NCI-H2081 treated with DMSO at 0.1 percent for 48 hours (cell line): ENCODE measurements at places on chromosomes 2 and 18.

GRCh38 chr2:217491271-217491670, 511.5 kb downstream of the TNS1 start:
- DNase-seq, result no peak

DNA sequence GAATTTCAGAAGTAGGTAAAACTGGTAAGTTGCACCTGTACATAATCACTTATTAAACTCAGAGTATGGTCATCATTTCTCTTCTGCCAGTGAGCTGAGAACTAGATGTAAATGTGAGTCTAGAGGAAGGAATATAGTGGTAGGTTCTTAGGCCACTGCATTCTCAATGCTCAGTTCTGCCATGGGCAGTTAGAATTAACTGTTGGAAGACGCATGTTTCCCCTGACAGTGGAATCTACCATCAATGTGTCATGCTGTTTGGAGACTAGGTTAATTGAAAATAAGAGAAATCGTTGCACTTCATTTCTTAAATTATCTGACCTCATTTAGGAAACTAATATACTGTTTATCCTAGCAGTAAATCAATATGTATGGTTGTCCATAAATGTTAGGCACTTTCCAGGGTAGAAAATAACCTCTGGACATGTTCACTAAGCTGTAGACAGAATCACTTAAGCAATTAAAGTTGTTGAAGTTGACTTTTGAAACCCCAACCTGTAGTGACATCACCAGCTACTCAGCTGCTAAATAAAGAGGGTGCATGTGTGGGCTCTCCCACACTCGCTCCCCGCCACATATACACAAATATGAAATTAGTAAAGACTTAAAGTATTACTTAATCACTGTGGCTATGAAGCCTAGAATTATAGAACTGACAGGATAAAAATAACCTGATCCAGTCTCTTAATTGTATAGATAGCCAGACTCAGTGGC, 91.5 kb upstream of the NOSTRIN start:
- no peak for DNase-seq

GRCh38 chr2:77008853-77009252, 513.3 kb downstream of the LRRTM4 start:
- DNase-seq, result no peak

DNA sequence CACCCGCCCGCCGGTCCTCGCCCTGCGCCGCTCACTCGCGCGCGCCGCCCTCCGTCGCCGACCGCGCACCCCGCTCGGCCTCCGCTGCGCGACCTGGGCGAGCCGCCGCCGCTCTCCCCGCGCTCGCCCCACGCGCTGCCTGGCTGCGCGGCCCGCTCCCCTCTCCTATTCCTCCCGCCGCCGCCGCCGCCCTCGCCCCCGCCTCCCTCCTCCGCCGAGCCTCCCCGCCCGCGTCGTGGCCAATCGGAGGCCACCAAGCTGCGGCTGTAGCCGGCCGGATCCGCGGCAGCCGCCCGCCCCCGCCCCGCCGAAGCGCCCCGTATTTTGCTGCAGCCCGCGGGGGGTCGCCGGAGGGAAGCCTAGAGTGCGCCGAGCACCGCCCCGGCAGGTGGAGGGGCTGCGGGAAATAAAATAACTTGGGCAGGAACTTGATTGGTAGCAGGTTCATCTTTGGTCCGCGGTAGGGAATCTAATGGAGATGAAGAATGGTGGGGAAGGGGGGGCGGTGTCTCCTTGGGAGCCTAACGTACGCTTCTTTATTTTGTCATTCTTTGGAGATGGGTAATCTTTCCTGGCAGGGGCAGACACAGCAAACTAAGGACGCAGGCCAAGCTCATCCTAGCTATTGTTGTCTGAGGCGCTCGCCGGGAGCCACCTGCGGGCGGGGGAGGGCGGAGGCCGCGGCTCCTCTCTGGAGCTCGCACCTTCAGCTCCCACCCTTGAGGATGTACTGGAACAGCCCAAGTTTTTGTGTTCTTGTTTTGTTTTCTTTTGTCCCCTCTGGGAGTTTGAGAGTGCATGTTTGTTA, 1.1 kb upstream of the CDH2 start:
- DNase-seq, result peak; percentile 18

DNA sequence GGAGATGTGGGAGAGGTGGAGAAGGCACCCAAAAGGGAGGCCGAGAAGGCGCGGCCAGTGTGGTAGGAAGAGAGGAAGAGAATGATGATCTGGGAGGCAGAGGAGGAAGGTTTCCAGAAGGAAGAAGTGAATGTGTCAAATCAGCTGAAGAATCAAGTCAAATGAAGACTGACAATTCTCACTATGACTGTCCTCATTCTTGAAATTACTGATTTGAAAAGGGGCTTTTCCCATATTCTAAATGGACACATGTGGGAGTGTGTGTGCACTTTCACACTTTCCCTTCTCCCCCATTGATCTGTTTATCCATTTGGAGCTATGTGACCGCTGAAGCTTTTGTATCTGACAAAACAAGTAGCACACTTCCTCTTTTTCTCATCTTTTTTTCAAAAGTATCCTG, 6.1 kb downstream of the AFF3 start:
- no peak for DNase-seq

DNA sequence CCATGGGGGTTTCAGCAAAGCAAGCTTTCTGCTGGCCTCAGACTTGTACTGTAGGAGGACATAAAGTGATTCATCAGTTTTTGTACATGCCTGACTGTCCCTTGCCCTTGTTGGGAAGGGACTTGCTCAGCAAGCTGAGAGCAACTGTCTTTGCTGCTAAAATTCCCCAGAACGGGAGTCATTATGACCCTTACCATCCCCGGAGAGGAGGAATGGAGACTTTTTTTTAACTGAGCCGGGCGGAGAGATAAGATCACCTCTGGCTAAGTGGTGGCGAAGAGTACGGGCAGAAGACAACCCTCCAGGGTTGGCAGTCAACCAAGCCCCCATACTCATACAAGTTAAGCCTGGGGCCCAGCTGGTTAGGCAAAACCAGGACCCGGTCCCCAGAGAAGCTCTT, 20.4 kb upstream of the NAGK start:
- DNase-seq, result no peak

GRCh38 chr2:172885996-172886395, 150.4 kb downstream of the RAPGEF4 start:
- DNase-seq, result no peak

GRCh38 chr18:44798433-44799048, 117.9 kb downstream of the SETBP1 start:
- DNase-seq, result no peak

DNA sequence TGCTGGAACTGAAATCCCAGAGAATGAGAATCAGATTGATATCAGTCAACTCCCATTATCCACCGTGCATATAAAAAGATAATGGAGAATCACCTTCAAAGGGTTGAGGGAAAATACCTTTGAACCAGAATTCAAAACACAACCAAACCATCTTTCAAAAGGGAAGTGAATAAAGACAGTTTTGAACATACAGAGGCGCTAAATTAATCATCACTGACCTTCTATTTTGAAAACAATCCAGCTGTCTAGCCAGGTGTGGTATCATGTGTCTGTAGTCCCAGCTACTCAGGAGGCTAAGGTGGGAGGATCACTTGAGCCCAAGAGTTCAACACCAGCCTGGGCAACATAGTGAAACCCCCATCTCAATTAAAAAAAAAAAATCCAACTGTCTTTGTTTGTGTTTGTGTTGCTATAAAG, 63.6 kb downstream of the TRABD2A start:
- DNase-seq, result no peak

DNA sequence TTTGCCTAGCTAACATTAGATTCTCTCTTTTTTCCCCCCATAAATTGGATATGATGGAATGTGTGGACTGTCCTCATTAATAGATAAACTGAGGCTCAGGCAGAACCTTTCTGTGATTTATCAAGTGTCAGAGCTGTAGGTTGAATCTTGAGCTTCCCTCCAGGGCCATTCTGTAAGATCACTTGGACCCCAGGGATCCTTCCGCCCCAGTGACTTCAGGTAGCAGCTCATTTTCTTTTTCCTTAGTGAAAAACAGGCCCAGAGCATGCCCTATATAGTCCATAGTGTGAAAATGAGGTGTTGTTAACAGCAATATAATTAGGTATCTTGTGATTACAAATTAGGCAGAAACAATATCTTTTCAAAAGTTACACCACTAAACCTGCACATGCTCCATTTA, 269.7 kb downstream of the ZNF385B start:
- no peak for DNase-seq

- DNase-seq, result no peak
Measured at GRCh38 chr2:67451086-67451832, 54.1 kb downstream of the ETAA1 start.

DNA sequence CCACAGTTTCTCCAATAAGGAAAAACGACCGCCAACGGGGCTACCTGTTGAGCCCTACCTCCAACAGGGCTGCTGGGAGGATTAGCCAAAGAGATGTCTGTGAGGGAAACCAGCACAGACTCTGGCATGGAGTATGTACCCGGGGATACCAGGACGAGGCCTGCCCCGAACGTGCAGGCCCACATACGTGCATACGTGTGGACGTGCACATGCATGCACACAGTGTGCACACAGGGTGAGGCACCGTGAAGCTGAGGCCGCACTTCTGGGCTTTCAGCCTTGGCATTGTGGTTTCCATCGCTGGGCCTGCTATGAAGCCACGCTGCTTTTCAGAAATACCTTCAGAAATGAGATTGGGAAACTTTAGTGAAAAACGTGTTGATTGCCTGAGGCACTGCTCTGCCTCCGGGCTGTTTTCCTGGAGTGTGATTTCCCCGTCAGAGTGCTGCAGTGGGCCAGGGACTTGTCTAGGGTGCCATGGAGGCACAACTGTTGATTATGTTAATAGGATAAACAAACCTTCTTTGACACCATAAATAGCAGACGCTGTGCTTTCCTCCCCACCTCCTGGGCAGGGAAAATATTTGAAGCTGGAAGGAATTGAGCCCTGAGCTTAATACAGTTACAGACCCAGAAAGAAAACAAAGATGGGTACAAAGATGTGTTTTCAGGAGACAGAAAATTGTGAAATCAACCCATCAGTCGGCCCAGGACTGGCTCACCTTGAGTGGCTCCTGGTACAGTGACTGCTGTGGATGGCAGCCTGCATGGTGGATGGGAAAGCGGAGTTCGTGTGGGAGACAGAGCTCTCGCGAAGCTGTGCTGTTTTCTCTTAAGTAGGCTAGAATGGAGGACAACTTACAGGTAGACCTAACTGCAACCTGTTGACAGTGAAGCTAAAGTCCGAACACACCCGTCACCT, 182.3 kb downstream of the FAM210A start:
- no peak for DNase-seq

- no peak for DNase-seq
Measured at GRCh38 chr2:218998414-218999002, 5.3 kb upstream of the CRYBA2 start.

DNA sequence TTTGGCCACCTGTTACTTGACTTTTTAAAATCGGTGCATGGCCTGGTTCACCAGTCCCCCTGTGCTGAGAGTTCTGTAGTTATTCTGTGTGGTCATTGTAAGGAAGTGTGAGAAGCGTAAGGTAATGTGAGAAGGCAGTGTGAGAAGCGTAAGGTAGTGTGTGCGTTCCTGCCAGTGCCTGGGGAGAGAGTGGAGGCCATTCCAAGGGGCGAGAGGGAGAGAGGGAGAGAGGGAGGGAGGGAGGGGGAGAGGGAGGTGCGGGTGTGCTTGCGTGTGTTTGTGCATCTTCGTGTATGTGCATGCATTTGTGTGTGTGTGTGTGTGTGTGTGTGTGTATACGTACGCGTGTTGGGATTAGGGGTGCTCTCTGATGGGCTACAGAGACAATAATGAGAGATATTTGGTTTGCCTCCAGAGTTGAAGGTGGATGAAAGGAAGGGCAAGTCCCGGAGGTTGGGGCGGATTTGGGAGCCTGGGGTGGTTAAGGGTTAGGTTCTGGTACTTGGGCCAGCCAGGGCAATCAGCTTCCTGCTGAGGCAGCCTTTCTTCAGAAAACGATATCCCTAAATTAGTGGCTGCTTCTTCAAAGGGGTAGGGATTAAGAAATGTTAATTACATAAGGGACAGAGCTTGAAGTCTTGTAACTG, 53.7 kb downstream of the SGPP2 start:
- no peak for DNase-seq

DNA sequence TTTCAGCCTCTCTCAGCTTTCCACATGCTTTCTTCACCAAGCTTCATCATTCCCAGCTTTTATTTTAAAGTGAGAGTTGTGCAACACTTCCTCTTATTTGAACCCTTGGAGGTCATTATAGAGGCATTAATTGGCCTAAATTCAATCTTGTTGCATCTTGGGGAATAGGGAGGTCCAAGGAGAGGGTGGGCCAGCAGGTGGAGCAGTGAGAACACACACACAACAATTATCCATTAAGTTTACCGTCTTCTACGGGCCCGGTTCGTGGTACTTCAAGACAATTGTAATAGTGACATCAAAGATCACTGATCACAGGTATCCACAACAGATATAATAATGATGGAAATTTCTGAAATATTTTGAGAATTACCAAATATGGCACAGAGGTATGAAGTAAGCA, 457.2 kb upstream of the SMIM21 start:
- no peak for DNase-seq

DNA sequence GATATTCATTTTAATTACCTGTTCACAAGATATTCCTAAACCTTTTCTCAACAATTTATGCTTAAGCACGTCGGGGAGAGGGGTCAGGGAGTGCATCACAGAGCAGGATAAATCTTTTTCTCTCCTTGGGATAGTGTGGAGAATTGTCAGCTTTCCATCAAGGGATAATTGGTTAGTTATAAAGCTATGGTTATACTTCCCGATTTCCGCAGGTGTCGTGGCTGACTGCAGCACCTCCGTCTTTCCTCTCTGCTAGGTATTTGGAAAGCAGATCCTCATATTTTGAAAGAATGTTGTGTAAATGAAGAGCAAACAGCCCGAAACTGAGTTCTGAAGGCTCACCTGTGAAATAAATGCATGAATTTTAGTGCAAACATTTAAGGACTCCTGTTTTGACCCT, 778 bp downstream of the DYNC2LI1 start:
- DNase-seq, result no peak

DNA sequence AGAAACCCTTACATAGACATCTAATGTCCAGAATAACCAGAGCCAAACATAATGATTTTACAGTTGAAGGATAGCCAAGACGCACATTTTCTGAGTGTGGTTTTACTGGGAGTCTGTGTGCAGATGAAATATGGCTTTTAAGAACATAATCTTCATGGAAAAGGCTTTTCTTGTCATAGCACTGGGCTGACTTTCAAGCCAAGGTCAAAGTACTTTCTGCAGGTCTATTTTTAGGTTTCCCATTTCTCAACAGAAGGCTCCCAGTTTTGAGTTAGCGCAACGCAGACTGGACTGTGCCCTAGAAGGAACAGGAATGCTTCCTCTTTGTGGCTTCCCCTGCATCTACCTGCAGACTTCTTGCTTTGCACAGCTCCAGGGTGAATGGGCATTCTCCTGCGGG, 92.3 kb upstream of the UPP2 start:
- DNase-seq, result no peak

- no peak for DNase-seq
Measured at GRCh38 chr2:239724851-239725550, 300.1 kb downstream of the NDUFA10 start.

- DNase-seq, result no peak
Measured at GRCh38 chr2:221674446-221674845, 102.3 kb upstream of the EPHA4 start.

- DNase-seq, result no peak
Measured at GRCh38 chr2:179233083-179233490, 31.5 kb downstream of the SESTD1 start.

DNA sequence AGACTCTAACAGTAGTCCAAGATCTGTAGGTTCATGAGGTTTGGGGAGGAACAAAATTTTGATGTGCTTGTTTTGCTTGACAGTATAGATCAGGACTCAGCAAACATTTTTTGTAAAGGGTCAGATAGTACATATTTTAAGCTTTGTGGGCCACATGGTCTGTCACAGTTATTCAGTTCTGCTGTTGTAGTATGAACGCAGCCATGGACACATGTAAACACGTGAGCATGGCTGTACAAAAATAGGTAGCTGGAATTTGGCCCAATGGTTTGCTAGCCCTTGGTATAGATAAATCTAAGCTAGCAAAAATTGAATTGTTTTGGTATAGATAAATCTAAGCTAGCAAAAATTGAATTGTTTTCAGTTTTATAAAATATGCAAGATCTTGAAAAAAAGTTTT, 120.5 kb downstream of the HIBCH start:
- DNase-seq, result no peak
